ENCODE measurements at places on chromosomes 13 and 19. TPM values are rescaled to one million over a fixed set of nuclear protein-coding genes. Genes with fewer than 3 reads are reported as not detected.
A peak's percentile ranks its signal among the peaks of the same experiment; 100 is the strongest.

Gene DUXA
- total RNA-seq = not detected

- no peak for DNase-seq
These were observed 379.6 kb downstream of the TSHZ3 start for GRCh38 chr19:30969591-30969990.

DNA sequence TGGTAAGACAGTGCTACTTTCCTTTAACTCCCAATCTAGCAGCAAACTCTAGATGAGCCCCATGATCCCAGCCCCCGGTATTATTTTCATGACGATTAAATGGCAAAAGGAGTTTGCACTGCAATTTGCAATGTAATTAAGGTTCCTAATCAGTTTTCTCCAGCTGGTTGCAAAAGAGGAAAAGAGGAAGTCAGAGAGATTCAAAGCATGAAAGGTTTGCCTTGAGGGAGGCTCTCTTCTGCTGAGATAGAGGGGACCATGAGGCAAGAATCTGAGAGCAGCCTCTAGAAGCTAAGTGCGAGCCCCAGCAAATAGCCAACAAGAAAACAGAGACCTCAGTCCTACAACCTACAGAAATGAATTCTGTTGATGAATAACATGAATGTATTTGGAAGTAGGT is 527.1 kb downstream of the UQCRFS1 start:
- DNase-seq = no peak

DNA sequence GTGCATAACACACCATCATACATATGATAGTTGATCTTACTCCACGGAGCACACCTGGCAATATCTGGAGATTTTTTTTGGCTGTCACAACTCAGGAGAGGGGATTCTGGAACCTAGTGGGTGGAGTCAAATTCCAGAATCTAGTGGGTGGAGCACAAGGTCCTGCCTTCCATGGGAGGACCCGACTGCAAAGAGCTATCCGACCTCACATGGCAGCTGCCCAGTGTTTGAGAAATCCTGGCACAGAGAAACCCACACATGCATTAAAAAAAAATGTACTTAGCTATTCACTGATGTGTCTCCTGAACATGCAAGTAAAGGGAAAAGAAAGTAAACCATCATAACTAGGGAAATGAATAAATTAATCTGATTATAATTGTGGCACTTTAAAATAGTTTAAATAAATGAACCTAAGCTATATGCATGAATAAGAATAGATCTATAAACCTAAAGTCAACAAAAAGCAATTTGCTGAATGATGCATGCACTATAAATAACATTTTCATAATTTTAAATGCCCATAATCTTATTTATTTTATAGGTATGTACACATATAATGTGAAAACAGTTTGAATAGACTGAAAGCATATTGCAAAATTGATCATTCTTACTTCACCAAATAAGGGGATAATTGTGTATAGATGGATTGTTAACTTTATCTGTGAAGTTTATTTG is 300.3 kb downstream of the MYO16 start:
- no peak for DNase-seq

DNA sequence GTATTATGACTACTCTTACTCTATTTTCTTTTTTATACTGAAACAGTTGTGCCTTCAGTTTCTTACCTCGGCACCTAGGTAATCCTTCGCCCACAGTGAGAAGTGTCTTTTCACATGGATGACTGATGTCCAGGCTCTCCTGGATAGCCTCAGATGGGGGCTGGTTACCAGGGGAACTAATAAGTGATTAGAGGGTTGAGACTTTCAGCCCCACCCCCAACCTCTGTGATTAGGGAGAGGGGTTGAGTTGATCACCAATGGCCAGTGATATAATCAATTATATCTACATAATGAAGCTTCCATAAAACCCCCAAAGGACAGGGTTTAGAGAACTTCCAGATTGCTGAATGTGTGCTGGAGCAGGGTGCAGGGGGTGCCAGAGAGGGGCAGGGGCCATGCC is 43.0 kb upstream of the GPR183 start:
- DNase-seq = no peak

DNA sequence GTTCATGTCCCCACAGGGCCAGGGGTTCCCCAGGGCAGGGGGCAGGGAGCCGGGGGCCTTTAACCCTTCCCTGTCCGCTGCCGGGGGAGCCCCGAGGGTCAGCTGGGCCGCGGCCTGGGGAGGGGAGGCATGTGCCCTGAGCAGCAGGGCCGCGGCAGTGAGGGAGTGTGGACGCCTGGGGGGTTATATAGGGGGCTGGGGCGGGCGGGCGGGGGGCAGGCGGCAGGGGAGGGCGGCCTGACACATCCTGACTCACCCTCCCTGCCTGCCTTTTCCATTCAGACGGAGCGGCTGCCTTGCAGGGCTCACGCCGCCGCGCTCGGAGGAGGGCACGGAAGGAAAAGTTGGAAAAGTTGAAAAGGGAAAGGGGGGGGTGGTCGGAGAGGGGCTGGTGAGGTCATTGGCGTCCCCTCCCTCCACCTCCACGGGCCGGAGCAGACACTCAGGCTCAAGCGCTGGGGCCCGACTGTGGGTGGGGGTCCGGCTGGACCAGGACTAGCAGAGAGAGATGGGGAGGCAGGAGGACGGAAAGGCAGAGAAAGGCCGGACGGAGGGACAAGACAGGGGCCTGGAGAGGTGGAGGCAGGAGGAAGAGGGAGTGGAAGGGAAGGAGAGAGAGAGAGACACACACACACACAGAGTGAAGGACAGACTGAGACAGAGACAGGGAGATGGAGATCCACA is at the start of gene IL11:
Gene IL11 (minus strand): TSS at position 159 of the 684 bp plus-strand sequence. CDS start 153 bp downstream, at position 6.
- peak; percentile 77 for DNase-seq

GRCh38 chr19:35293808-35294207 is 1.8 kb downstream of the MAG start:
- DNase-seq = no peak

DNA sequence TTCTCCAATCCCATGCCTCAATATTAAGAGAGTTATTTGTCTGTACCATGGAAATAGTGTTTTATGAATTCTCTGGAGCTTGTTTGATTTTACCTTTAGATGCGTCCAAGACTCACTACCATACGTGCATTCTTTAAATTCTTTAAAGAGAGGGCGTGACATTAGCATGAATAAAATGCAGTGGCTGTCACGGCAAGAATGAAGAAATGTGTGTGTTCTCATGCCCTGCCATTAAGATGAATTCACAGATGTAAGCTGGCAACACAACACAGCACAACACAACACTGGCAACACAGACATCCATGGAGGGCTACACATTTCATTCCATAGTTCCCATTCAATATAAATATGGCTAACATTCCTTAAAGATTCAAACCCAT is 213.4 kb downstream of the ENOX1 start:
- DNase-seq = peak; percentile 28

- no peak for DNase-seq
These were observed 755.6 kb upstream of the MIR17HG start for GRCh38 chr13:90591927-90592268.

DNA sequence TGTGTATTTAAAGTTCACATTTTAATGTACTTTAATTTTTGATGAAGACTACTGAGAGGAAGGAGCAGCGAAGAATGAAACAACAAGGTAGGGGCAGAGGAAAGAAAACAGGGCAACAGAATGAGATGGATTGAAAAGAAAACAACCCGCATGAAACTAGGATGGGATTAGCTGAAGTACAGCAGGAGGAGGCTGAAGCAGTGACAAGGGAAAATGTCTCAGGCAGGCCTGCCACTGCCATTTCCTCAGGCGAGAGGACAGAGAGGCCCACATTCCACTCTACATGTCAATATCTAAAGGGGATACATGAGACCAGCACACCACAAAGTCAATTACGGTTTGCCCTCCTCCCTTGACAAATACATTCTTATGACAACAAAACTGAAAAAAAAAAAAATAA is 1703.2 kb downstream of the EFNB2 start:
- no peak for DNase-seq

GRCh38 chr19:56670401-56670960 is 1.1 kb downstream of the ZNF835 start:
- no peak for DNase-seq

DNA sequence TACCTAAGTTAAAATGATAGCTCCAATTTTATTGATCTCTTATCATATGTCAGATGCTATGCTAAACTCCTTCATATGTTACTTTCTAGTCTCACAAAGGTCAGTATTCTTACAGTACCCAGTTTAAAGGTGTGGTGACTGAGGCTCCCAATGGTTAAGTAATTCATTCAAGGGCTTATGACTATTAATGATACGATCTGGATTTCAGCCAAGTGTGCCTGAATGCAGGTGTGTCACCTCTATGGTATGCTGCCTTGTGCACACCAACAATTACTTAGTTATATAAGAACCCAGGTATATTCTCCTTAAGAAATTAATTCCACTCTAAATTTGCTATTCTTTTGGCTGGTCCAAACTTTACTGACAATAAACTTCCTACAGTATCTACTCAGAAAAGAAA is 84.6 kb upstream of the TRPC4 start:
- no peak for DNase-seq

DNA sequence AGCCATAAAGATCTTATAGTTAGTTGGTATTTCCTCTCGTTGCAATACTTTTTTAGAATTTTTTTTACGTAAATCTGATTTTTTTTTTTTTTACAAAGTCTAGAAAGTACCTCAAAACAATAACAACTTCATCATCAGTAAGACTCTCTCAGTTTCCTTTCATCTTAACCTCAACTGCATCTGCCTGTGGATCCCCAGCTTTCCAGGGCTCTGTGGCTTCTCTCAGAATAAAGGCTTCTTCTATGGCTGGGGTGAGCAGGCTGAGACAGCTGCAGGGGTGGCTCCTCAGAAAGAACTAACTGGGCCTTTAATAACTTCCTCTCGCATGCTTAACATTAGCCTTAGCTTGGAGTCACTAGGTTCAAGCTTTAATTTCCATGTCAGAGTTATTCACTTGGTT is 4.2 kb downstream of the ZNF506 start:
- DNase-seq = no peak

DNA sequence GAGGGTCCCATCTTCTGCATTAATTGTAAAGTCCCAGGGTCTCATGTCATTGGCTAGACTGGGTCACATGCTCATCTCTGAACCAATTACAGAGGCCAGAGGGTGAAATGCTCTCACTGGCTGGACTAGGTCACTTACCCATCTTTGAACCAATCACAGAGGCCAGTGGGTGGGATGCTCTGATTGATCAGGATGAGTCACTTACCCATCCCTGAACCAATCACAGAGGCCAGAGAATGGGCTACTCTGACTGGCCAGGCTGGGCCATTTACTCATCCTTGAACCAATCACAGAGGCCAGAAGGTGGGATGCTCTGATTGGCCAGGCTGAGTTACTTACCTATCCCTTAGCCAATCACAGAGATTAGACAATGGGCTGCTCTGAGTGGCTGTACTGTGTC is 5.3 kb downstream of the MISP start:
- peak; percentile 75 for DNase-seq

DNA sequence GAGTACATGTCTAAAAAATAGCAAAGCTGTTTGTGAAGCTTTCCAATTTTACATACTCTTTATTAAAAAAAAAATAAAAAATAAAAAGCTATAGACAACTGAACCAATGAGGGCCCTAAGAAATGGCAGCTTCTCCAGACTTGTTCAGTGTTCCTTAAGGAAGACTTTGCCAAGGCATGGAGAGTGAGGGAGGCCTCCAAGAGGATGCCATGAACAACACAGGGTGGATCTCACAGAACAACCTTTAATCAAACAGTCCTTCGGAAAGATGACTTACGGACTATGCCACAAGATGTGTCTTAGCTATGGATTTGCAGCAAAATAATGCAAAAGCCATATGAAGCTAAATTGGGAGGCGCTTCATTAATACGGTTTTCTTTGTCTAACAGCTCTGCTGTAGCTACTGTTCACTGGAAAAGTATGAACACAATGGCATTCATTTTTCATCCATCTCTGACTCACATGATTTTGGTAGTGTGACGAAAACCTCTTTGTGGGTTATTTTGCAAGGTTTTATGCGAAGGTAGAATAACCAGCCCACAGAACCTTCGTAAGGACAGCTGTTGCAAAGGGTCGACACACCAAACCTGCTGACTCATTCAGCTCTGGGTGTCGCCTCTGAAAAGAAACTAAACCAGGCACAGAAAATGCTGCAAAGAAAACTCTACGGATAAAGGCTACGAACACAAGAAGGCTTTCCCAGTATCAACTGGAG is 27.7 kb downstream of the EFNB2 start:
- DNase-seq = peak; percentile 92
